Thoracic aorta (tissue), 2 donors: ENCODE measurements at places on chromosomes 2 and 18.

DNA sequence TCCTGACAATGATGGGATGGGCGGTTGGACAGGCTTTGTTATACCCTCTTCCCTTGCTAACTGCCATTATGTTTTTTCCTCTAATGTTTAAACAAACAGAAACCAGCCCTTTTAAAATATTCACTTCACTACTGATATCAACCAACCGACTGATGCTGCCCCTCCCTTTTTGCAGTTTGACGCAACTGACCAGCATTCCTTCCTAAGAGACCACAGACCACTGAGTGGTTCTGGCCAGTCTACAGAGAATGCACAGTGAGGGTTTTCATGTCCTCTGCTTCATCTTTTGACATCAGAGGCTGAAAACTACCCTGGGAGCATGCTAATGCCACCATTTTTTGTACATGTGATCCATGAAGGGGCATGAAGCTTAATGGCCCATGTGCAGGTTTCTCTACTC is 85.3 kb downstream of the CYP26B1 start:
- DNase-seq: no peak

DNA sequence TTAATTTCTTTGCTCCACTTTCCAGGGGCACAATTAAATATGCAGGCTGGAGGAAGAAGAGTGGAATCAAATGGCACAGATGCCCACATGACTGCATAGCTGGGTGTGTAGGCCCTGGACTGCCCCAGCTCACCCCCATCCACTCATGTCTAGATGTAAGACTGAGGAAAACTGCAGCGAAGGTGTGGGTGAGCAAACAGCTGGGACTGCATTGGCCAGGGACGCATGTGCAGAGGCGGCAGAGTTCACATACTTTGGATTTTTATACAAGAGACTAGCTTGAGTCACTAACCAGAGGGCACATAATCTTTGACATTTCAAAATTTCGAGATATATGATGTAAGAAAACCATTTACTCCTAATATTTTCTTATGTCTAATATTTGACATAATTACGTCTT is 60.1 kb downstream of the SPIRE1 start:
- peak; percentile 21 for DNase-seq

DNA sequence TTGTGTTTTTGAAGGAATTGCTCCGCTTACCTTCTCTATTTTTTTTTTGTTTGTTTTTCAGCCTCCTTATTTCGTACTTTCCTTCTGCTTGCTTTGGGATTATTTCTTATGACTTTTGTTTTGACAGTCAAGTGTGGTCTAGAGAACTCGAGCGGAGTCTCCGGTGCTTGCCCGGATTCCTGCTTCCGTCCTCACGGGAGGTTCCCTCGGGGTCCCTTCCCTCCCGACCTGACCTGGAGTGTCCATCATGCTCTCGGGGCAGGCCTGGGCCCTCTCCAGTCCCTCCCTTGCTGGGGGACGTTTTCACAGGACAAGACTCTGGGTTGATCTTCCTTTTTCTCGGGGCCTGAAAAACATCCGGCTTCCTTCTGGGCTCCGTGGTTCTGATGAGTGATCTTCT is 45.9 kb downstream of the CTDP1 start:
- no peak for DNase-seq

GRCh38 chr2:193973781-193974180 is 1683.2 kb upstream of the SLC39A10 start:
- DNase-seq: no peak

GRCh38 chr2:151691631-151692030 is 42.6 kb downstream of the NEB start:
- no peak for DNase-seq
